CD8-positive, alpha-beta memory T cell (primary cell): ENCODE measurements at places on chromosomes 11 and 22. TPM values are rescaled to one million over a fixed set of nuclear protein-coding genes. Genes with fewer than 3 reads are reported as not detected.

Gene LBHD1
- total RNA-seq: 22.6 TPM

Gene ATG13
- total RNA-seq: 69.6 TPM

Gene KLHDC7B
- 6.2 TPM for total RNA-seq

Gene ENDOD1
- total RNA-seq: 29.6 TPM

DNA sequence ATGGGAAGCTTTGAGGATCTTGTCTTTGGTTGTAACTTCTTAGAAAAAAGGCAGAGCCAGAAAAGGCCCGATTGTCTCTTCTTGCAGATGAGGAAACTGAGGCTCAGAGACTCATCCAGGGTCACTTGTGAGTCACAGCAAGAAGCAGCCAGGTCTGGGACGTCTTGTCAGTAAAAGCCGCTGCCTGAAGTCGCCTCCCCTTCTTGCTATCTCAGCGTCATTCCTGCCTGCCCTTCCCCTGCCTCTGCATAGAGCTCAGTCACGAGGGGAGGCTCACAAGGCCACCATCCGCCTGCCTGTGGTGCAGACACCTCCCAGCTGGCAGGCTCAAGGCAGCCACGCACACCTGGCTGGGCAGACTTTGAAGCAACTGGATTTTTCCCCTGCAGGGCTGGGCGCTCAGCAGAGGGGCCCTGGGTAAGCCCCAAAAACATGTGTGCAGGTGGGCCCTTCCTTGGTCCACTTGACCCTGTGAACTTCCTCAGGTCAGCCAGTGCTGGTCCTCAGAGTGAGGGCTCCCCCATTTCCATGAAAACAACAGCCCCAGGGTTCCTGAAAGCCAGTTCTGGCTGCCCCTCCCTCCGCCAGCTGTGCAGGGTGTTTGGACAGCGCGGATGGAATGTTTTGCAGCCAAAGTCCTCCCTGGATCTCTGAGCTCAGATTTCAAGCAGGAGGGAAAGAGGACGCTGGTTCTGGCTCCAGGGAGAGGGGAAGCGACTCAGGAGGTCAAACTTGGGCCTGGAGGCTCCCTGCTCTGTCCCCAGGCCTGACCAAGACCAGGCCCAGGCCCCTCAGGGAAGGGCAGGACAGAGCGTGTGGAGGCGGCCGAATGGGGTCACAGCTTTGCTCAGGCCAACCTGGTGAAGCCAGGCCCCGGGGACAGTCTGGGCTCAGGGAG is 6.0 kb upstream of the RAB3IL1 start:
- no peak for DNase-seq

GRCh38 chr11:22194907-22195306 is 2.0 kb downstream of the ANO5 start:
- no peak for DNase-seq

DNA sequence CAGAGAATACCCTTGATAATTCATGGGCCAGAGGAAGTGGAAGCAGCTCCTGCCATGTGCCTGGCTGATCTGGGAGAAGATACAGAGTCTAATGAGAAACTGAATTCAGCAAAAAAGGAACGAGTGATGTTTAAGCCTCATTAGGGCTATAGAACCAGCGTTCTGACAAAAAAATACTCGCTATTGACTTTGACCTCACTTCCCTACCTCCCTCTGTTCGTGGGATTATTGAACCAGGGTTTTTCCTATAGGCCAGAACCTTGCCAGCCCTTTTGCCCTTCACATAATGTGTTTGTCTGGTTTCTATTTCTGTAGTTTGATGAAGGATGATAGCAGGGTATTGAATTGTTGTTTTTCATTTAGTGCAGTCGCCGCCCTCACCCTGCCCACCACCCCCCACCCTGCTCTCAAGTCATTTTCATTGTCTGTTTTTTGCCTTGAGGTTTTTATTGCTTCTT is 7.6 kb upstream of the RBFOX2 start:
- DNase-seq: no peak

DNA sequence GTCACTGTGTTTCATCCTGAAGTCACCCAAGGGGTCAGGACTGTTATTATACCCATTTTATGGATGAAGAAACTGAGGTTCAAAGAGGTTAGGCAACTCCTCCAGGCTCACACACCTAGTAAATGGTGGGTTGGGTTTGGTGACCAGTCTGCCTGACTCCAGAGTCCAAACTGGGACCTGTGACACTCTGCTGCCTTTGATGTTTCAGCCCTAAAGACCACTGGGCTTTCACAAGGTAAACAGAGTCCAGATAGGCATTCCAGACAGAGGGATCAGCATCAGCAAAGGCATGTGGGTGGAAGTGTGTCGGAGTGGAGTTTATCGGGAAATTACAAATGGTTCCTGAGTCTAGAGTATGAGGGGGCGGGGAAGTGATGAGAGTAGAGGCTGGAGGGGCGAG is 38.5 kb downstream of the MICAL2 start:
- DNase-seq: no peak

DNA sequence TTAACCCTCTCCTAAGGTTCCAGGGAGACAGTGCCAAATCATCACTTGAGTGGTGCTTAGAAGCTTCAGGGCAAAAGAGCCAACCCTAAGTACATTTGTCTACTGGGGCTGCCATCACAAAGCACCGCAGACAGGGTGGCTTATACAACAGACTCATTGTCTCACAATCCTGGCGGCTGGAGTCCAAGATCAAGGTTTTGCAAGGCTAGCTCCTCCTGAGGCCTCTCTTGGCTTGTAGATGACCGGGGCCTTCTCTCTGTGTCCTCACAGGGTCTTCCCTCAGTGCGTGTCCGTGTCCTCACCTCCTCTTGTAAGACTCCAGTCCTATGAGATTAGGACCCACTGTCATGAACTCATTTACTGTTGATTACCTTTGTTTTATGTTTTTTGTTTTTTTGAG is 34.1 kb upstream of the CD81 start:
- no peak for DNase-seq
